ENCODE measurements at places on chromosomes 5 and 9.

DNA sequence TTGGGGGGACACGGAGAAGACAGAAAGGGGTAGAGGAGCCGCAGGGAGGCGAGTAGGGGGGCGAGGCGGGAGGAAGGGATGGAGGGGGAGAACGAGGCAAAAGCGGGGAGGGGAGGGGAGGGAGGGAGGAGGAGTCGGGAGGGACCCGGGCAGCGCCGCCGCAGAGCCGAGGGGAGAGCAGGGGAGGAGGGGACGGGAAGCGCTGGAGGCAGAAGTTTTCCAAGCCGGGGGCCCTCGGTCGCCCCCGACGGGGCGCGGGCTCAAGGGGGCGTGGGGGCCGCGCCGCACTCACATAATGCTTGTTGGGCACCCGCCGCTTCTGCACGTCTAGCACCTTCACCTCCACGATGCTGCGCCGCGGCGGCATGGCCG is 353 bp downstream of the SH3PXD2B start:
- DNase-seq = no peak
- H3K27ac ChIP-seq = no peak overlapping the region
- peaks cover 22% of the 10 kb centered on the region for H3K27me3 ChIP-seq
- H3K4me1 ChIP-seq = peaks cover 25% of the 10 kb centered on the region

- H3K4me1 ChIP-seq = peaks cover 14% of the 10 kb centered on the region
- no peak for DNase-seq
- no peak overlapping the region for H3K4me3 ChIP-seq
- H3K36me3 ChIP-seq = no peaks in the 10 kb centered on the region
- no peak overlapping the region for H3K27ac ChIP-seq
- H3K27me3 ChIP-seq = peaks cover 9% of the 10 kb centered on the region
Measured at GRCh38 chr5:136032564-136032963, 3.8 kb downstream of the TGFBI start.

- H3K4me1 ChIP-seq = peaks cover 75% of the 10 kb centered on the region
- H3K4me3 ChIP-seq = peak within 1 kb of the TSS; percentile 83
- DNase-seq = no peak
- peak within 1 kb of the TSS; percentile 93 for H3K27ac ChIP-seq
- no peaks in the 10 kb centered on the region for H3K27me3 ChIP-seq
- H3K36me3 ChIP-seq = peaks cover 11% of the 10 kb centered on the region
Measured at GRCh38 chr5:139470821-139471300, at the start of gene SMIM33. TSS of gene SMIM33 (plus strand) at chr5:139471004. CDS start at chr5:139471122, 118 bp downstream.

GRCh38 chr9:114898741-114899140 is 31.6 kb downstream of the TNFSF8 start:
- DNase-seq = peak; percentile 82
- H3K4me1 ChIP-seq = peaks cover 24% of the 10 kb centered on the region
- H3K27me3 ChIP-seq = no peaks in the 10 kb centered on the region
- H3K27ac ChIP-seq = no peak overlapping the region
- no peak overlapping the region for H3K4me3 ChIP-seq

- peak overlapping the region; percentile 94 for H3K27ac ChIP-seq
- peaks cover 21% of the 10 kb centered on the region for H3K36me3 ChIP-seq
- peak; percentile 66 for DNase-seq
- H3K4me3 ChIP-seq = peak overlapping the region; percentile 96
Measured at GRCh38 chr5:98927242-98927988, 1.4 kb downstream of the CHD1 start.

DNA sequence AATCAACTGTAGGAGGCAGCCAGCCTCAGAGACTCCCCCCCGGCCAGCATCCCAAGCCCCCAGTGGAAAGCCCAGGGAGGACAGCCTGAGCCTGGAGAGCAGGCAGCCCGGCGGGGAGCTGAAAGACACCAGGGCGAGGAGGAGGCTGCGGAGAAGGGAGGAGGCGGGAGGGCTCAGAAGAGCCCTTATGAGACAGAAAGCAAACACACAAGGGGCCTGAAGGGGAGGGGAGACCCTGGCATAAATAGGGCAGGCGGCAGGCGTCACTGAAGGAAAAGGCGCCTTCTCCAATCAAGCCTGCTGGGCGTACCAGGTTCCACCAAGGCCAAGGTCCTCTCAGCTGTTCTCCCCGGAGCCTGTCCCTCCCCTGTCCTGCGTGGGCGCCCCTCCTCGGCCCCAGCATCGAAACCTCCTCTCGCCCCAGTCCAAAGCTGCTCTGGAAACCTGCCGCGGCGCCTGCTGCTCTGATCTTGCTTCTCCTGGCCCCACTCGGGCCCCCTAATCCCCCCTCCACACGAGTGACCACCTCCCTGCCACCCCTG is 1.3 kb downstream of the SLC9A3 start:
- DNase-seq = no peak
- H3K27me3 ChIP-seq = peaks cover 68% of the 10 kb centered on the region
- H3K4me1 ChIP-seq = peaks cover 27% of the 10 kb centered on the region
- H3K27ac ChIP-seq = no peak overlapping the region
- H3K36me3 ChIP-seq = no peaks in the 10 kb centered on the region

GRCh38 chr5:81895307-81895706 is 76.5 kb upstream of the ATG10 start:
- no peaks in the 10 kb centered on the region for H3K36me3 ChIP-seq
- DNase-seq = no peak
- H3K4me1 ChIP-seq = peaks cover 6% of the 10 kb centered on the region

DNA sequence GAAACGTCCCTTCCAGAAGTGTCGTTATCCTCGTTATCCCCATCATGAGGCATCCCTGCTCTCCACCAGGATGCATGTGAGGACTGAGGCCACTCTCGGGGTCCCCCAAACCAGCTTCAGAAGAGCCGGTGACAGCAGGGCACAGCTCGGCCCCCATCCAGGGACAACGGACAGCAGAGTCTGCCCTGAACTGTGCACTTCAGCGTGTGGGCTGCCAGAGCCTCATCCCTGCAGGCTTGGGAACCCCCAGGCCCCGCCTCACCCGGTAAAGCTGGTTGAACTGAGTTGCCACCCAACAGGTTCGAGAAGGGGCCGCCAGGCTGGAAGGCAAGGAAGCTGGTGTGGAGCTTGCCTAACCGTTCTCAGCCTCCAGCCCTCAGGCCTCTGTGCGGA is 710 bp upstream of the CARD9 start:
- H3K4me3 ChIP-seq = no peak overlapping the region
- H3K36me3 ChIP-seq = no peaks in the 10 kb centered on the region
- H3K27ac ChIP-seq = no peak overlapping the region
- no peaks in the 10 kb centered on the region for H3K27me3 ChIP-seq
- no peak for DNase-seq
- H3K4me1 ChIP-seq = peaks cover 5% of the 10 kb centered on the region

- no peaks in the 10 kb centered on the region for H3K36me3 ChIP-seq
- no peak overlapping the region for H3K4me3 ChIP-seq
- no peaks in the 10 kb centered on the region for H3K27me3 ChIP-seq
- no peak for DNase-seq
Measured at GRCh38 chr5:15209053-15209762, 290.8 kb upstream of the FBXL7 start.

DNA sequence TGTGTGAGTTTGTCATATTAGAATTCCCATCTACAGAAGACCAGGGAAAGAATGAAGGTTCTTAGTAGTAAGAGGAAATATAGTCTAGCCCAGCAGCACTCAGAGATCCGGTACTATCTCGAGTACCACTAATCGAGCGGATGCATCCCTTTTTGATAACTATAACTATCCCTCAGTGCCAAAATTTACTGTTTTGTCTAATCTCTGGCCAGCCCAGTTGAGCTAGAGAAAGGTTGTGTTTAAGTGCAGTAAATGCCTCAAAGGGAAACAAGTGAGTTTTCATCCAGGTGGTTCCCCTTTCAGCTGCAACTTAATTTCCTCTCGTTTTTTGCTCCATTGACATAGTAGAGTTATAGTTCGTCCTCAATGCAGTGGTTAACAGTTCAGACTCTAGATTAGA is 146.7 kb downstream of the GPBP1 start:
- H3K27ac ChIP-seq = no peak overlapping the region
- H3K4me3 ChIP-seq = no peak overlapping the region
- no peaks in the 10 kb centered on the region for H3K27me3 ChIP-seq
- H3K4me1 ChIP-seq = no peaks in the 10 kb centered on the region
- DNase-seq = no peak

DNA sequence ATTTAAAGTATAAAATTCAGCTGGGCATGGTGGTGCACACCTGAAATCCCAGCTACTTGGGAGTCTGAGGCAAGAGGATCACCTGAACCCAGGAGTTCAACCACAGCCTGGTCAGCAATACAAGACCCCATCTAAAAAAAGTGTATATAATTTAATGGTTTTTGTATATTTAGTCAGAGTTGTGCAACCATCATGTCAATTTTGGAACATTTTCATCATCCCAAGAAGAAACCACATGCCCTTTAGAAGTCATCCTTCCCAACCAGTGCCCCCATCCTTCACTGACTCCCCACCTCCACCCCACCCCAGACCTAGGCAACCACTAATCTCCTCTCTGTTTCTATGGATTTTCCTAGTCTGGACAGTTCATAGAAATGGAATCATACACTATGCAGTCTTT is 18.8 kb upstream of the TEK start:
- H3K36me3 ChIP-seq = peaks cover 4% of the 10 kb centered on the region
- H3K4me3 ChIP-seq = no peak overlapping the region
- H3K27me3 ChIP-seq = peaks cover 16% of the 10 kb centered on the region
- DNase-seq = no peak

DNA sequence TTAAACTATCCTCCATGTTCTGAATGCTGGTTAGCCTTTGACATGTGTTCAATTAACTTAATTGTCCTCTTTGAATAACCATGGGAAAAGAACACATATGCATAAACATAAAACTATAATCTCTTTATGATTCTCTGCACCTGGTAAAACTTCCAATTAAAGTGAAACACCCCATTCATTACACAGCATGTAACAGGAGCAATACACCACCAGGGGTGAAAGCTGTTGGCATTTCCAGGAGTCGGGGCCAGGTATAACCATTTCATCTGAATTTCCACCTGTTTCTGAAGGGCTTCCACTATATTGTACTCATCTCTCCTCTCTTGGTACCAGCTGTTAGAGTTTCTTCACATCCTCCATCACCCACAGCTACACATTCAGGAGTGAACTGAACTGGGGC is 303.8 kb downstream of the EDIL3 start:
- H3K36me3 ChIP-seq = no peaks in the 10 kb centered on the region
- H3K4me3 ChIP-seq = no peak overlapping the region
- H3K27me3 ChIP-seq = no peaks in the 10 kb centered on the region
- DNase-seq = no peak
- H3K4me1 ChIP-seq = no peaks in the 10 kb centered on the region

- no peaks in the 10 kb centered on the region for H3K27me3 ChIP-seq
- no peak overlapping the region for H3K4me3 ChIP-seq
- no peaks in the 10 kb centered on the region for H3K36me3 ChIP-seq
- DNase-seq = no peak
Measured at GRCh38 chr5:103849934-103850333, 287.3 kb upstream of the NUDT12 start.

DNA sequence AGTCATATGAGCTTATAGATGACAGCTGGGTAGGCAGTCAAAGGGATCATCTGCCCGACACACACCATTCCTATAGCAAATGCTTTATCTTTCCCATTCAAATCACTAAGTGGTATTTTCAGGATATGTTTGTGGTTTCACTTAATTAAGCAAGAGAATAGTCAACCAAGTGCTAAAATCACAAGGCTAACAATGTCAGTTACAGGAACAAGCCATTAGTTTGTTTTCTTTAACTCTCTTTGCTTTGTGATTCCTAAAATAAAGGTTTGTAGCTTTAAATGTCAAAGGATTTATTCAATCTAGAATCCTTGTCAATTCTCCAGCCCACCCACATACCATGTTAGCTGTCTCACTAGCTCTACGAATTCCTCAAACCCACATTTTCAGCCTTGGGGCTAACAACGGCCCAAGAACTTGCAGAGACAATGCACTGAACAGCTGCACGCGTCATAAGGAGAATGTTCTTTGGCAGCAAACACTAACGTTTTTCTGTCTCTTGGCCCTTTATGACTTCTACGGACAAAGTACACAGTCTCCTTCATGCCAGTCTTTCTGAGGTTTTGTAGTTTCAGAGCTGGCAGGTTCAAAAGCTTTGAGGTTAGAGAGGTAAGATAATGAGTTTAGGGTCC is 56.6 kb downstream of the ELAVL2 start:
- no peaks in the 10 kb centered on the region for H3K27me3 ChIP-seq
- no peak overlapping the region for H3K27ac ChIP-seq
- H3K36me3 ChIP-seq = peaks cover 3% of the 10 kb centered on the region
- no peak overlapping the region for H3K4me3 ChIP-seq
- no peak for DNase-seq
- no peaks in the 10 kb centered on the region for H3K4me1 ChIP-seq

DNA sequence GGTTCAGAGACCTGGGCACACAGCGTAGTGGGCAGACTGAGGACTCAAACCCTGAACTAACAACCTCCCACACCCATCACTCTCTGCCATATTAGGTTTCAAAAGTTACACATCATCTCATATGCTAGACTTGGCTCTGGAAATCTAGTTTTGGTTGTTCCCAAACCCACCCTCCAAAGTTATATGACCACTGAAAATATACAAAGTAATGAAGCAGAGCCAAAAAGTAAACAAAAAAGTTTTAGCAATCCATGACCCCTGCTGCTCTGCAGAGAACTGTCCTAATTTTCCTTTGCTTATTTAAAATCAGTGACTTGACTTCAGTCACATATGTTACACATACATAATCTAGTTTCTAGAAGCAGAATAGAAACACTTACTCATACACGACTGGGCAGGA is 155.6 kb upstream of the TAS2R1 start:
- no peak for DNase-seq
- peaks cover 5% of the 10 kb centered on the region for H3K36me3 ChIP-seq
- no peak overlapping the region for H3K27ac ChIP-seq
- no peak overlapping the region for H3K4me3 ChIP-seq
- no peaks in the 10 kb centered on the region for H3K27me3 ChIP-seq

DNA sequence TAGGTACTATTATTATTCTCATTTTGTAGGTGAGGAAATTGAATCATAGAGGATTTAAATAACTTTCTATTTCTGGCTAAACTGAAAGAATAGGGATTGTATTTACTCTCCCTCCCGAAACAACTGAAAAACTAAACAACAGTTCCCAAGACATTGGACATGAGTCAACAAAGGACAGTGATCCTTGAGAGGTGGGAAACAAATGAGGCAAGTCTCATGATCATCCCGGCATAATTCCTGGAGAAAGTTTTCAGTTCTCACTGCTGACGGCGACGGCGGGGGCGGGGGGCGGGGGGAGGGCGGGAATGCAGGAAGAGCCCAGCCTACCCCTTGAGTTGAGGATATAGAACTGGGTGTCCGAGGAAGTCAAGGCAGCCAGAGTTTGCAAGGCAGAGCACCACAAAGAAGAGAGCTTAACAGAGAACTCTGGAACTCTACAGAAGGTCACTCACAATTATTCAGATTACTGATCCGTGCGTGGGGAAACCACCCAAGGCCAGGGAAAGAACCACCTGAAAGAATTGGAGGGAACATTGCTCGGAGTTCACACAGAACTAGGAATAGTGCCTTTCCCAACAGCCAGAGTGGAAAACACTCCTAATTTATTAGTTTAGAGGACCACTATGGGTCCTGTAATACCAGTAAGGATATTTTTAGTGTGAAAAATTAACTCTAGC is 27.4 kb upstream of the WHRN start:
- peaks cover 2% of the 10 kb centered on the region for H3K4me1 ChIP-seq
- H3K36me3 ChIP-seq = no peaks in the 10 kb centered on the region
- H3K27ac ChIP-seq = no peak overlapping the region
- no peak overlapping the region for H3K4me3 ChIP-seq
- peaks cover 8% of the 10 kb centered on the region for H3K27me3 ChIP-seq

- H3K36me3 ChIP-seq = no peaks in the 10 kb centered on the region
- DNase-seq = no peak
- H3K4me1 ChIP-seq = no peaks in the 10 kb centered on the region
Measured at GRCh38 chr9:14766299-14766698, 43.8 kb upstream of the CER1 start.

GRCh38 chr9:21385131-21385670 is at the start of gene IFNA2:
TSS of gene IFNA2 (minus strand) at chr9:21385398. CDS start at chr9:21385329, 69 bp downstream.
- H3K4me3 ChIP-seq = no peak within 1 kb of the TSS
- peaks cover 4% of the 10 kb centered on the region for H3K4me1 ChIP-seq
- H3K27ac ChIP-seq = no peak within 1 kb of the TSS
- no peaks in the 10 kb centered on the region for H3K36me3 ChIP-seq

- H3K27ac ChIP-seq = no peak overlapping the region
- peaks cover 19% of the 10 kb centered on the region for H3K27me3 ChIP-seq
- H3K4me1 ChIP-seq = no peaks in the 10 kb centered on the region
- H3K36me3 ChIP-seq = no peaks in the 10 kb centered on the region
Measured at GRCh38 chr5:115458003-115458409, 86.6 kb downstream of the FEM1C start.

All from naive thymus-derived CD8-positive, alpha-beta T cell (primary cell).